Stimulated activated CD4-positive, alpha-beta T cell treated with anti-CD3 and anti-CD28 coated beads, TNF-alpha, amount 100 ng/mL, for 24 hours (primary cell): ENCODE measurements at places on chromosomes 6 and 20.

GRCh38 chr6:139029470-139030227 lies 1.1 kb downstream of the ABRACL start:
- DNase-seq: no peak

DNA sequence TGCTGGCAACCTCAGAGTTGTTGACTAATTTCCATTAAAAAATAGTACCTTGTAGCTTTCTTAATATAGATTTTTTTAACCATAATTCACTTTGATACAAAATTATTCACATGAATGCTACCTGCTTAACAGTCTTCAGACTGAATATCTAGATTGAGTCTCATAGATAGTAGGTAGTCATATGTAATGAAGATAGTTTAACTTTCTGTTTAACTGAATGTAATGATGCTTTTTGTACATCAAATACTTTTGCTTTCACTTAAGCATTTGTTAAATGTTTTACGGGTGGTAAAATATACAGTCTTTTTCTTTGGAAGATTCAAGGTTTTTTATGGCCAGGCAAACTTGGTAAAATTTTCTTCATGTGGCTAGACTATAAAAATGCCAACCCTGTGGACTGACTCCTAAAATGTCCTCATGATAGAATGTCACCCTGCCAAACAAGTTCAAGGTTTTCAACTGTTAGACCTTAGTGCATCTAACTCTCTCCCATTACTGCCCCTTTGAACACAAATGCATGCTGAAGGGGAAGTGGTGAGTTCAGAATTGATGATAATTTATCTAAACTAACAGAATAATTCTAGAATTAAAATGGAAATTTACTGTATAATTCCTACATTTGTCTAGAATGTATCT lies 16.4 kb downstream of the TBPL1 start:
- no peak for DNase-seq

DNA sequence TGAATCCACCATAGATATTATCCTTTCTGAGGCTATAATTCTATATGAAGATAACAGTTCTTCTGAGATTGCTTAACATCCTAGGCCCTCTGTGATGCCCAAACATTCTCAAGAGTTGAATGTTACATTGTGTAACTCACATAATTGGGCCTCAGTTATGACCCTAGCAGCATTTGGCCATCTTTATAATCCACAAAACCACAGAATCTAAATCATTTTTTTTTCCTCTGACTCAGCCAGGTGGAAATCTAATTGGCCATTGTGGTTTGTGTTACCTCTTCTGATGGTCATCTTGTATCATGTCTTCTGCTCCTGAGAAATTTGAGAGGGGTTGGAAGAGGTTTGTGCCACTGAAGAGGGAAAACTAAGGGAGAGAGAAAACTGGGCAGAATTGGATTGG lies 99.5 kb downstream of the LINC00237 start:
- no peak for DNase-seq

GRCh38 chr20:34491226-34491931 lies 24.8 kb upstream of the DYNLRB1 start:
- no peak for DNase-seq

GRCh38 chr6:6176127-6176526 lies 144.3 kb downstream of the F13A1 start:
- DNase-seq: no peak

DNA sequence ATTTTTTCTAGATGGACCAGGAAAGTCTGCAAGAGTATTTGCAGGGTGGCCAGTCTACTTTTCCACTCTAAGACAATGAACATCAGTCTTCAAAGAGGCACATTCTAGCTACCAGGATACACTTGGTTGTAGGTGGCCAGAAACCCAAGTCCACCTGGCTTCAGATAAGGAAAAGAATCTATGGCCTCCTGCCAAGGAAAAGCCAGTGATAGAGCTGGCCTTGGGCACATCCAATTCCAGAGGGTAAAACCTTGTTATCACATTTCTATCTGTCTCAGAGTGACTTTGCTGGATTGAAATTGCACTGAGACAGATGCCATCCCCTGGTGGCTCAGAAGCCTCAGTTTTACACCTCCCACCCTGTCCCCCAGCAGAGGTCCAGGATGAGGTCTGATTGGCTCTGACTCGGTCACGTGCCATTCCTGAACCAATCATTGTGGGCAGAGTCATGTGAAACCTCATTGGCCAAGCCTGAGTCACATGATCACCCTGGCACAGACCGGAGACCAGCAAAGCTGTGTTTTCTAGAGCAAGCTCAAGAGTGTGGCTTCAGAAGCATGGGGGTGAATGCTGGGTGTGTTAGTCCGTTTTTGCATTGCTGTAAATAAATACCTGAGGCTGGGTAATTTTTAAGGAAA lies 497.4 kb upstream of the SULF2 start:
- no peak for DNase-seq

DNA sequence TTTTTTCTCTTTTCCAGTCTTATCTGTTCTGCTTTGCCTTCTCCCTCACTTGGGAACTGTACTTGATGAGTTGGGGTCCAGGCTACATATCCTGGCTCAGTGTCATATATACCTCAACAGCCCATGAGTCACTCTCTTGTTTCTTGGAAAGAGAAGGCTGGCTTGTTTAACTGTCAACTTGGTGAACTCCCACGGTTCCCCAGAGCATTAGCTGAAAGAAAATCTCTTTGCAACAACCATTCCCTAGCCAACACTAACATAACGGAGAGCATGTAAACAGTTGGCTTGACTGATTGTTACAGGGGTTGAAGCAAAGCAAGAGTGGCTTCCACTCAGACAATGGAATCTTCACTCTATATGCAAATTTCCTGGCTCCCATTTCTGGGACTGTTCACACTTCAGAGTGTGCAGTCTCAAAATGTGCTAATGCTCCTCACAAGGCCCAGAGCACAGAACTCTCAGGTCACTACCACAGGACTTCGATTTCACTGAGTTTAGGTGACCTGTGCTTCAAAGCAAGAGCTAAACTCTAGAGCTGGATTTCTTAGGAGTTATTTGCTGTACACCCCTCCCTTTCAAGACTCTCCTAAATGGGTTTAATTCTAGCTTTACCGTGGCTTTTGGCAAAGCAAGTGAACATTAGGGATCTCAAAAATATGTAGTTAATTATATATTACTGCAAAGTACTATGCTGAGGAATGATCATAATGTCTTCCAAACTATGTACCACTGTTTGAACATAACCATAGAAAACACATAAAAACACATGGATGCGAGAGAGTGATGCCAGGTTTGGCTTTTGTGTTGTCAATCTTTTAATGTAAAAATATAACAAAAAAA lies 609.8 kb downstream of the RFPL4B start:
- no peak for DNase-seq

DNA sequence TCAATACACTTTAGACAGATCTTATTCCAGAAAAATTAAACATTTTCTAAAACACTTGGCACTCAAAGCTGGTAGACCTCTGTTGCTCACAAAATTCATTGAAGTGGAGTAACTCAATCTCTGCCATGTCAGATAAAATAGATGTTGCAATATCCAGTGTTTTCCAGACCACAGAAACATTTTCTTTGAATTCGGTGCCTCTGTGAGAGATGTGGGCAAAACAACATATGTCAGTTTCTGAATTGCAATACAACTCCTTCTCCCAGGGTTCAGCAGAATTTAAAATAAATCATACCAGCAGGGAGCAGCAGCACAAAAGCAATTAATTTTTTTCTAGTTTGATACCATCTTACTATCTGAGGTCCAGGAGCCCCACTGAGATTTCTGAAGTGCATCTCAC lies 11.3 kb upstream of the PKHD1 start:
- no peak for DNase-seq

DNA sequence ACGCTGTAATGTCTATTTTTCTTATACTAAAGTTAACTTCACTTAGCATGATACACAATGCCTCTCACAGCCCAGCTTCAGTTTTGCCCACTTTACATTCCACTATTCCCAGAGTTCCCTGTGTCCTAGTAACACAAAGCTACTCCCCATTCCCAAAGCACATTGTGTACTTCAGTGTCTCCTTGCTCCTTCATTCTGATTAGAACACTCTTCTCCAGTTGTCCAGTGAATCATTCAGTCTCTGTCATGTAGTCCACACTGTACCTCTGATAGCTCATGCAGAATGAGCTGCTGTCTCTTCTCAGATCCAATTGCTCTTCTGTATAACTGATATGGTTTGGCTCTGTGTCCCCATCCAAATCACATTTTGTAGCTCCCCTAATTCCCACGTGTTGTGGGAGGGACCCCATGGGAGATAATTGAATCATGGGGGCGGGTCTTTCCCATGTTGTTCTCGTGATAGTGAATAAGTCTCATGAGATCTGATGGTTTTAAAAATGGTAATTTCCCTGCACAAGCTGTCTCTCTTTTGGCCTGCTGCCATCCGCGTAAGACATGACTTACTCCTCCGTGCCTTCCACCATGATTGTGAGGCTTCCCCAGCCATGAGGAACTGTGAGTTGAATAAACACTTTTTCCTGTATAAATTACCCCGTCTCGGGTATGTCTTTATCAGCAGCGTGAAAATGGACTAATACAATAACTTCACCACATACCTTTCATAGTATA lies 2.1 kb upstream of the TMX4 start:
- no peak for DNase-seq
